Right ventricle myocardium inferior (tissue), 1 donor: ENCODE measurements at places on chromosomes 5 and 9. TPM values are rescaled to one million over a fixed set of nuclear protein-coding genes. Genes with fewer than 3 reads are reported as not detected.

Gene PRLR
- total RNA-seq = 0.38 TPM

Gene TMEM174
- not detected for total RNA-seq

Gene FPGS
- total RNA-seq = 30.2 TPM

Gene IDNK
- total RNA-seq = 3.4 TPM

Gene GABRA6
- not detected for total RNA-seq

Gene SURF4
- 68.4 TPM for total RNA-seq

Gene ANXA1
- total RNA-seq = 75.7 TPM

Gene GHR
- 14.7 TPM for total RNA-seq

Gene BARHL1
- total RNA-seq = not detected

Gene FOXI1
- total RNA-seq = not detected

- DNase-seq = no peak
These were observed 513.9 kb downstream of the ZNF608 start for GRCh38 chr5:124232515-124232914.

GRCh38 chr9:110456681-110457080, 119.0 kb upstream of the TXNDC8 start:
- DNase-seq = no peak

DNA sequence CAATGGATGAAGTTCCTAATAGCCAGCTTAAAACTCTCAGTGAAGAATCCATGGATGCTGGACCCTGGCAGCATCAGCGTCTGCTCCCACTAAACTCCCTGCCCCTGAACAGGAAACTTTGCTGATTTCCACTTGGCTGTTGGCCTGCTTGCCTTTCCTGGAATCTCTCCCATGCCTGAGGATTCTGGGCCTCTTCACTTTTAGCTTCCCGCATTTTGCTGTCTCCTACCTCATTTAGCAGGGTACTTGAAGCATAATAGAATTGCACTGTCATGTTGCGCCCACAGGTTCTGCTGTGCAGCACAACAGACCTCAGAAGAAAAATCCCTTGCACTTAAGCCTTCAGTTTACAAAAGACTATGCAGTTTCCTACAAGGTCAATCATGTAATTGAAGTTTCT, 127.6 kb downstream of the DROSHA start:
- DNase-seq = no peak

GRCh38 chr5:171725205-171725601, 60.4 kb upstream of the SMIM23 start:
- no peak for DNase-seq

- DNase-seq = no peak
These were observed 1.7 kb upstream of the KLHL3 start for GRCh38 chr5:137737349-137738131.

- no peak for DNase-seq
These were observed 77.8 kb downstream of the CSNK1A1 start for GRCh38 chr5:149473441-149473840.

GRCh38 chr5:926417-927171, 33.9 kb downstream of the TRIP13 start:
- no peak for DNase-seq

DNA sequence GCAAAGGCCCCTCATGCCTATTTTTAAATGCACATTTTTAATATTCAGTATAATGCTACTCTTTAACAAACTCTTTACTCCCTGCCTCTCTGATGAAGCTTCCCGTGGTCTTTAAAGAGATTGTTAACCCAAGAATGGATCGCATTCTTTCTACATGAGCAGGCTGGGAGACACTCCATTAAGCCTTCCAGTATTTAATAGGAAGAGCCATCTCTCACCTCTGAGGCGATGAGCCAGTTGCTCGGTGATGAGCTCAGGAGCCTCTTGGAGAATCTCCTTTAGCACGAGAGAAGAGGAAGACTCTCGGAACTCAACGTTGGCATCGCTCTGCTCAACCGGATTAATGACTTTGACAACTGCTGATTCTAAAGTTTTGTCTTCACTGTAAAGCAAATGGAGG, 59.6 kb downstream of the PRUNE2 start:
- DNase-seq = no peak

DNA sequence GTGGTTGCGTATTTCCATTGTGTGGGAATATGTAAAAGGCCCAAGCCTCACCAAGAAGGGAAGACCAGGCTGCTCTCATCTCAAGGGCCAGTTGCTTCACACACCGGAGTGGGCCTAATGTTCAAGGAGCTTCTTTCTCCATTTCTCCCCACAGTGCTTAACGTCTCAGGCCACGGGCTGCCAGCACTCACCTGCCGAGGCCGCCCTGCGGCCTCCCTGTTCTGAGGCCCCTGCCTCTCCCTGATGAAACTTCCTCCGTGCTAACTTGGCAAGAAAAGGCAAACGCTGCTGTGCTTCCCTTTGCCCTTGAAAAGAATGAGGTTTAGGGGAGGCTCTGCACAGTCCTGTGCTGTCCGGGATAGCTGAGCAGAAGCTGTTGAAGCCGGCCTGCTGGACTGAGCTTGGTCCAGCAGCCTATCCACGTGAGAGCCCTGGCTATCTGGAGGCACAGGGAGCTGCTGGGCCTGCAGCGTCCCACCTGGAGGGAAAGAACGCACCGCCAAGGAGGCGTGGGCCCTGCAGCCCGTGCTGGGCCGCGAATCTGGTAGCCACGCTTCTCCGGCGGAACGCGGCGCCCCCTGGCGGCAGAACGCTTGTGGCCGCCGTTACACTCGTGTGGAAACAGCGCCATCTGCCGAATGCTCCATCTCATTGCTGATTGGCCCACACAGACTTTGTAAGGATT, 73.5 kb upstream of the PRSS3 start:
- peak; percentile 94 for DNase-seq

DNA sequence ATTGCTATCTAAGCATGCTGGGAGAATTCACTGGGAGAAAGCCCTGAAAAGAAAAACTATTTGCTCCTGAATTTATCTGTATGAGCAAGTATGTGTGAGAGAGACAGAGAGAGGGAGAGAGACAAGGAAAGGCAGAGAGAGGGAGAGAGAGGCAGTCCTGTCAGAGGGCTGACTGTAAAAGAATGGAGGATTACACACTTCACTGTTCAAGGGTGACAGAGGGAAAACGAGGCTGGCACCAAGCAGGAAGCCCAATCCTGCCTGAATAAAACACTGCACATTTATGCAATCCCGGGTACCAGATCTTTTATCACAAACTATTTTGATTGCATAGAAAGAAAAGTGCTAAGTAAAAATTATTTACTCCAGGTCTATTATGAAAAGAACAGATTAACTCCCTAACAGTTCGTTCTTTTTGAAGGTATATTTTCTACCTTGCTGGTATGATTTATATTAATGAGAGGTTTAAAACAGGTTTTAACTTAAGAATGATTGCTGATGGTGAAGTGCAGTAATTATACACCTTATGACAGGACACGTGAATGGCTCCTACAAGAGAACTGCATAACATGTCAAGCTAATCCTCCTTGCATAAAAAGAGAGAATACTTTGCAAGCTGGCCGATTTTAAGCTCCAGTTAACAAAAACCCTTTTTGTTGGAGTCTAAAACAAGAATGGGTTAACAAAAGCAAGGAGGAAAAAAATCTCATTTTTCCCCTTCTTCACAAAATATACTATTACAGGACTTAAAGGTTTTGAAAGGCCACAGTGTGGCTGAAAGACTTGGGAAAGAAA, 82.5 kb downstream of the NFIB start:
- no peak for DNase-seq

- no peak for DNase-seq
These were observed 177.0 kb downstream of the CDK5RAP2 start for GRCh38 chr9:120402741-120403542.

GRCh38 chr9:133460405-133461175, 812 bp downstream of the CACFD1 start:
- no peak for DNase-seq

DNA sequence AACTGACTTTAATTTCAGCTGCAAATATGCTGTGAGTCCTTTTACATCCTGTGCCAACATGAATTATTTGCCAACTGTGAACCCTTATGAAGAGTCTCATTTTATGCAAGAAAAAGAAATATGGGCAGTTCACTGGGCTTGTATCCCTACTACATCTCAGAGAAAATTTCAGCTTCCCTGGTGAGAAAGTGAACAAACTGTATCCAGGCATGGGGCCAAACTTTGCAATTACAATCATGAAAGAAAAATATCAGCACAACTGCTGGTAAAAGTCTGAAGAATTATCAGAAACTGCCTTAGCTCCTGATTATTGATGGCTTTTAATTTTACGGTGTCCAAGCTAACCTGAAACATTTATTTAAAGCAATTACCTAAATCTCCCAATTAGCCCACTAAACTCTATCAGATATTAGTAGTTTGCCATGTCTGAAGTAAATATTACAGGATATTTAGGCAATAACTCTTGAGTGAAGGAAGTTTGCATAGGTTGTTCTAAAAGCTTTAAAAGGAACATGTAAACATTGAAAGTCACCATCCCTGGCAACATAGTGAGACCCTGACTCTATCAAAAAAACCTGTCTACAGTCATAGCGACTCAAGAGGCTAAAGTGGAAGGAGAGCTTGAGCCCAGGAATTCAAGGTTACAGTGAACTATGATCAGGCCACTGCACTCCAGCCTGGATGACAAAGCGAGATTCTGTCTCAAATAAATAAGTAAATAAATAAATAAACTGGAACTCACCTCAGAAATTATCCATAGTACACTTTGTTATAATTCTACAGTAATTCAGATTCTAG, 83.9 kb upstream of the HCN1 start:
- DNase-seq = no peak

DNA sequence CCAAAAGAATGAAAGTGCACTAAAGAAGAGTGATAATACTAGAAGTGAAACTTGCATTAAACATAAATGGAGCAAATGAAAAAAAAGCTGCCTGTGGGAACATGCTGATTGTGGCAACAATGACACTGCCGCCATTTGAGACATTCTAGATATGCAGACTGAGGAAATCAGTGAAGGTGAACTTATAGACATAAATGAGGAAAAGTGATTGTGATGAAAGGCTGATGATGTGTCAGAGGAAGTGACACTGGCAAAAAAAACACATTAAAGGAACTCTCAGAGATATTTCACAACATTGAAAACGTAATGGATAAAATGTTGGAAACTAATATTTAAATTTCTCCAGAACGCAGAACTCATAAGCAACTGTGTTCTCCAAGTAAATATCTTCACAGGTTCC, 1.2 kb downstream of the ERCC8 start:
- no peak for DNase-seq

DNA sequence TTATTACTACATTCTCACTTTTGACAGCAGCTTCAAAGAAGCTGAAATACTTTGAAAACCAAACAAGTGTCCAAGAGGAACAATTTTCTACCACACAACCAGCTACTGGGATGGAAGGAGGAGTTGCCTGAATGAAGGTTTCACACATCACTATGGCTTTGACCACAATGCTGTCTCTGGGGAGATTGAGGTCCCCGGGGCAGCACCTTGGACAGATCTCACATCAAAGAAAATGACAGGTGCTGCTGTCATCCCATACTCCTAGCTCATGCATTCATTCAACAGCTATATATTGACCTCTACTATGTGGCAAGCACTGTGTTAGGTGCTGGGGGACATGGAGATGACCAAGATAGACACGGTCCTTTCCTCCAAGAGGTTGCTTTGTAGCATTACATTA, 233.2 kb upstream of the RASEF start:
- no peak for DNase-seq
